Stimulated activated CD8-positive, alpha-beta memory T cell treated with anti-CD3 and anti-CD28 coated beads, Interleukin-4, amount 100 ng/mL, for 4 hours (primary cell): ENCODE measurements at places on chromosomes 16 and 17.

- no peak for DNase-seq
These were observed 95.1 kb downstream of the NTN1 start for GRCh38 chr17:9116311-9116835.

- no peak for DNase-seq
These were observed 20.8 kb downstream of the GNA13 start for GRCh38 chr17:65035704-65036103.

GRCh38 chr16:71528257-71528656 is 2.0 kb downstream of the CHST4 start:
- DNase-seq, result no peak

- DNase-seq, result no peak
These were observed 40.7 kb upstream of the MAP3K14 start for GRCh38 chr17:45357364-45357997.

DNA sequence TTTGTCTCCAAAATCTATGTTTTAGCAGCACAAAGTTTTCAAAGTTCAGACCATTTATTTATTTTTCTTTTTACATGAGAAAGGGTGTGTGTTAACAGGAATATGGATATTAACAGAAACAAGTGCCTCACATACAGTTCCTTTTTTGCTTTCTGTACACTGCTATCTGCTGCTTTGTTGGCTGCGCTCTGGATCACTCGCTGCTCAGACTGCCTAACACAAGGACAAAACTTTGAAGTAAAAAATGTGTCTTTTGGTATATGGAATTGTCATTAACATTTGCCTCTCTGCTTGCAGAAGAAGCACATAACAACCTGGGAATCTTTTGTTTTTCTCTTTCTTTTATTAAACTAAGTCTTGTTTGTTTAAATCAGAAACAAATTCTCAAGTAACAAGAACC is 262.8 kb downstream of the ZFHX3 start:
- DNase-seq, result no peak

GRCh38 chr17:2023692-2024571 is 1.2 kb downstream of the RTN4RL1 start:
- no peak for DNase-seq

DNA sequence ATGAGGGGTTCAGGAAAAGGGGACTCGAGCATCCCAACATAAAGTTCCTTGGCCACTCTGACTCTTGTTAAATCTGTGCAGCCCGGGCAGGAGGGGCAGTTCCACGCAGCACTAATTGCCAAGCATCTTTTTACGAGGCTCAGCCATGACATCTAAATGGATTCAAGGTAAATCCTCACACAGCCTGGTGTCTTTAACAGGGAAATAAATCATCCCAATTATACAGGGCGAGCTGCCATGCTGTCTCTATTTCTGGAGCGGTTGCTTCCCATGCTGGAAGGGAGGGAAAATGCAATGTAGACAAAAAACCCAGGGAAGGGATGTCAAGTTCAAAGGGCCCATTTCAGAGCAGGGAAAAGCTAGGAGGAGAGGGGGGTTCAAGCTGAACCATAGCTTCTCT is 110.0 kb downstream of the GAS7 start:
- no peak for DNase-seq

- DNase-seq, result no peak
These were observed 581.6 kb upstream of the PSMD7 start for GRCh38 chr16:73714976-73715375.

- DNase-seq, result no peak
These were observed 32.7 kb upstream of the NAT9 start for GRCh38 chr17:74808714-74809430.

DNA sequence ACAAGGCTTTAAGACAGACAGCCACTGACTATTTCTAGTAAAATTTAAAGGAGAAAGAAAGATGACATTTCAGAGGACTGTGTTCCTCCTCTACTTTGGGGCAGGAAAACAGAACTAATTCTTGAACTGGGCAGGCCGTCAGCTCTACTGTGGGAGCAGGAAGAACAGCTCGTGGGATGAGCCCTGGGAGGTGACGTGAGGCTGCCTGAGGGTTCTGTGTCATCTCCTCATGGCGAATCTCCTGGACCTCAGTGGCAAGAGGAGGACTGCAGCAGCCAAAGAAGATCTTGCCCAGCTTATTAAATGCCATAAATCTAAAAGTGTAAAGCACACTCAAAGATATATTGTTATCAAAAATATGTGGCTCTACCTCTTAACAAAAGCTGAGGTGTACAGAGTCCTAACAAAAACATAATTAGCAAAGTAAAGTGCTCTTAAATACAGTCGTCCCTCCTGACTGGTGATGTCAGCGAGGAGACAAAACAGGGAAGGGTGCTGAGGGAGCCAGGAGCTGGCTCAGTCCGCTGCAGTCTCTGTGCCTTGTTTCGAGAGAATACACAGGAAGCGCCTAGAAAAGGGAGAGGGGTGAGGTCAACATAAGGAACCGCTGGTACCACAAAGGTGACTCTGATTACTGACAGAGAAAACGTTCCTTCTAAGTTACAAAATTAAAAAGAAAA is 58.0 kb downstream of the CREBBP start:
- no peak for DNase-seq

GRCh38 chr17:43877031-43877430 is 30.1 kb downstream of the CD300LG start:
- no peak for DNase-seq

- no peak for DNase-seq
These were observed 161.7 kb upstream of the SOX9 start for GRCh38 chr17:71959154-71959553.

GRCh38 chr17:56528696-56529095 is 64.8 kb upstream of the NOG start:
- no peak for DNase-seq

GRCh38 chr17:4498461-4499397 is at the start of gene SPNS2:
SPNS2 (plus strand) TSS chr17:4498881; CDS start chr17:4499048, 167 bp downstream.
- peak; percentile 23 for DNase-seq

DNA sequence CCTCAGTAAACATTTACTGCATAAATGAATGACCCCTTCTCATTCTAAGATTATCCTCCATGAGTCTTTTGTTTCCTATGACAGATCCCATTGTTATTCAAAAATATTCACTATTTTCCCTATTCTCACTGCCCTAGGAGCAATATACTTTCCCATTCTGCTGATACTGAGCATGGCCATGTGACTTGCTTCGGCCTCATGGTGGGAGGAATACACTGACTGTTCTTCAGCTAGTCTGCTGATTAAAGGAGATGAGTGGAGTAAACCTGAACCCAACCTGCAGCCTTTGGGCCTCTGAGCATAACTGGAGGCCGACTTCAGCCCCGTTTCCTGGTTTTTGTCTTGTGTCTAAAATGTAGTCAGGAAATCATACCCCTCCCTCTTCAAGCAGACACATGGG is 531.8 kb upstream of the SALL1 start:
- no peak for DNase-seq

DNA sequence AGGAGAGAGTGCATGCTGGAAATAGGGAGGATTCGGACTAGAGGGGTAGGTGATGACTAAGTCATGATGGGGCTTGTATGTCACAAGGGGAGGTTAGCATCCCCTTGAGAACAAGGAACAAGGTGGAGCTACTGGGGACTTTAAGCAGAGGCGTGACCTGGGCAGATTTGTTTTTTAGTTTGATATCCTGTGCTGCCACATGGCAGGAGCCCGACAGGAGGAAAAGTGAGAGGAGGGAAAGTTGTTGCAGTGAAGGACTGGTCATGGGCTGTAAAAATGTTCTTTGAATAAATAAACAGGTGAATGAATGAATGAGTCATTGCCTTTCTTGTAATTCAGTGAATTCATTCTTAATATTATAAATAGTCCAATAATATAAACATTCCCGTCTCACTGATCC is 365.1 kb upstream of the CDH5 start:
- DNase-seq, result no peak

- DNase-seq, result no peak
These were observed 394.5 kb upstream of the C16orf82 start for GRCh38 chr16:26672206-26672605.

- no peak for DNase-seq
These were observed 279.6 kb downstream of the SNX29 start for GRCh38 chr16:12255919-12256665.

DNA sequence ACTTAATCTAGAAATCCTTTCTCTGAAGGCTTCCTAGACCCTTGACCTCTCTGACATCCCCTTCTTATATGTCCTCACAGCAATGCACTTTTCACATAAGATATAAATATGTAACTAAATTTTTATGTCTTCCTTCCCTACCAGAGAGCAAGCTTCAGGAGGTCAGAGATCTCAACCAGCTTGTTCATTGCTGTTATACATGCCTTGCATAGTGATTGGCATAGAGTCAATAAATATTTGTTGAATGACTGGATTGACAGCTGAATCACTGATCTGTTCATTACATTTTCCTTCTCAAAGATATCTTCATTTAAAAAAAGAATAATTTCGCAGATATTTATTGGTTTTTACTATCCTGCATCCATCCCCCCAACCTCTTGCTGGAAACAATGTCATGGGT is 29.5 kb downstream of the HYDIN start:
- DNase-seq, result no peak

DNA sequence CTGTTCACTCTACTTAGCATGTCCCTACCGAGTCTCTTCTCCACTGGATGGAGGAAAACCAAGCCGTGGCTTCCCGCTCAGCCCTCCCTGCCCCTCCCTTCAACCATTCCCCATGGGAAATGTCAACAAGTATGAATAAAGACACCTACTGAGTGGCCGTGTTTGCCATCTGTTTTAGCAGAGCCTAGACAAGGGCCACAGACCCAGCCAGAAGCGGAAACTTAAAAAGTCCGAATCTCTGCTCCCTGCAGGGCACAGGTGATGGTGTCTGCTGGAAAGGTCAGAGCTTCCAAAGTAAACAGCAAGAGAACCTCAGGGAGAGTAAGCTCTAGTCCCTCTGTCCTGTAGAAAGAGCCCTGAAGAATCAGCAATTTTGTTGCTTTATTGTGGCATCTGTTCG is 2.8 kb upstream of the LPCAT2 start:
- DNase-seq, result no peak

DNA sequence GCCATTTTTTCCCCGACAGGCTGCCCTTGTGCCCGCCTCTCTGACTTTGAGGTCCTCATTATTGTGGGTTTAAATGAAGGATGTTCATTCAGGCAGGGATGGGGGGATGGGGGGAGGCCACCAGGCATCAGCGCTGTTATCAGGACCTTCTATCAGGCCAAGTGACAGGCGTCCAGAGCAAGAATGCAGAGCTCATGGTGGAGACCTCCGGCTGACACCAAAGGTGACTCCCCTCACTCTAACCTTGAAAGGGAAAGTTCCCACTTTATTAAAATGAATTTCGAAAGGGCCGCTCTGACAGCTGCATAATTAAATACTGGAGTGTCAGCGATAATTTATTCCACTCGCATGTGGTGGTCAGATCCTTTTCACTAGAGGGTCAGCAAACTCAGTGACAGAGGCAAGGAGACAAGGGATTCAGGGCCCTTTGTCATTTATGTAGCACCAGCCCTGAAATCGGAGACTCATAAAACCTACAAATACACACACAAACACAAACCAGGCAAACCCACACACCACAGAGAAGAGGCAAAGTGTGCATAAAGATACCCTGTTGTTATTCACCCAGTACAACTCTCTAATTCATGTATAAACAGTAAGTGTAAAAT is 436.0 kb downstream of the MAF start:
- DNase-seq, result no peak

DNA sequence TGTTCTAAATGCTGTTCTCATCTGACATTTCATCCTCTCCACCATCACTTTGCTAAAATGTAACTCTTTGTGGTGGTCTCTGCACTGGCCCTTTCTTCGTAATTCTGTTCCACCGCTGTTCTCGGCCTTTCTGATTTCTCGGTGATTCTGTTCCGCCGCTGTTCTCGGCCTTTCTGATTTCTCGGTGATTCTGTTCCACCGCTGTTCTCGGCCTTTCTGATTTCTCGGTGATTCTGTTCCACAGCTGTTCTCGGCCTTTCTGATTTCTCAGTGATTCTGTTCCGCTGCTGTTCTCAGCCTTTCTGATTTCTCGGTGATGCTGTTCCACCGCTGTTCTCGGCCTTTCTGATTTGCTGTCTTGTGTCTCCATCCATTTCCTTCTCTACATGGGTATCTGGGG is 12.3 kb downstream of the FOXF1 start:
- DNase-seq, result no peak

DNA sequence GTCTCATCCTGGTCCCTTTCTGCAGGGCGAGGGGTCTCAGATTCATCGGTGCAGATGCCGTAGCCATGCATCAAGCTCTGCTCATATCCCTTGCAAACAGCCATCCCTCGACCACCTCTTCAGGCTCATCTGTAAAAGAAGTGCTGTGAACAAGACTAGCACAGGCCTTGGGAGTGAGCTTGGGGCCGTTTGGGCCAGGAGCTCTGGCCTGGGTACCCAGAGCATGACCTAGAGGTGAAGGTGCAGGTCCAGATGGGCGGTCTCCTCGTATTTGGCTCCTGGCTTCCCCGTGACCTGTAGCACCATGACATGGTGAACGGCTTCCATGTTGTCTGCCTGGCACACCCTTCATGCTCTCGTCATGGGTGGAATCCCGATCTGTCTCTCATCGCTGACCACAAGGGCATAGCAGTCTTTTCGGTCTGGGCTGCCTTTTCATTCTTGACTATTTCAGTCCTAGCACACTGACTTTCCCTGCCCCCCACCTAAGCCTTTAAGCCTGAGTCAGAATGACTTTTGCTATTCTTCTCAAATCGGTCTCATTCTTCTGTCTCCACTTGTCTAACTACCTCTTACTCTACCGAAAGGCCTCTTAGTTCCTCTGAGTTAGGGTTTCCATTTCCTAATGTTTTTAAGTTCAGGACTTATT is 216.0 kb downstream of the FOXL1 start:
- no peak for DNase-seq

GRCh38 chr17:31251105-31251969 is 45.7 kb downstream of the OMG start:
- no peak for DNase-seq

DNA sequence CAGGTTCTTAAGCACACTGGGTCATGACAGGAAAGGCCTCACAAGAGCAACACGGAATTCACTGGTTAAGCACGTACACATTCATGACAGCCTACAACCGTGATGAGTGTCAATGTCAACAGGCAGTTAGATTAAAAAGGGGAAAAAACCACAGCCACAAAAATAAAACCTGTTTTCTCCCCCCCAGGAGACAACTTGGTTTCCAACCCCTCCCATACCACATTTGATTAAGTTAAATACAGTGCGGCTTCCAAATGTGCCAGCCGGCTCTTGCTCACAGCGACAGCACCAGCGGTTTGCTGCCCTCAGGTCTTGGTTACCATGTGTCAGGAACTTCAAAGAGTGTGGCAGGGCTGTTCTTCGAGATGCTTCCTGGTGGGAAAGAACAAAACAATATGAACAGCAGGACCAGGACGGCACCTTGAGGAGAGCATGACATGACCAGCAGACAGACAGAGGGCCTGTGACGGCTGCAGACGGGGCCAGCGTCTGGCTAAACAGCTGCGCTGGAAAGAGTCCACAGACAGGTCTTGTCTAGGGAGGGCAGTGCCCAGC is 193.6 kb downstream of the PARN start:
- DNase-seq, result no peak

DNA sequence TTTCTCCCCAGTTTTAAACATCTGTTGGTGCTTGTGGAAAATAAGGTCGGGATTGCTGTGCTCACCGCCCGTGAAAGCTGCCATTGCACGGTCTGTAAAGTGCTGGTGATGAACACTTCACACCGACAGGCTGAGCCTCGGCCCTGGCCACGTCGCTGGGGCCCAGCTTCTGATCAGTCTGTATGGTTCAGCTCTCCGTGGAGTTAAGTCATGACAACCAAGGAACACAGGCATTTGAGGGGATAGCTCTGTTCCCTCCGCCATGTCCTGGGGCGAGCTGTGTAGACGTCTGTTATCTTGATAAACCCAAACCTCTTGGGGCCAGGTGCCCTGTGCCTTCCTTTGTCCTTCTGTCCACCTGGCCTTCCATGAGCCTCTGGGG is 110.6 kb downstream of the METRNL start:
- DNase-seq, result no peak

- no peak for DNase-seq
These were observed 14.2 kb downstream of the SNX20 start for GRCh38 chr16:50666658-50667496.
